NCI-H1436 (cell line): ENCODE measurements at places on chromosomes 7 and 10.

DNA sequence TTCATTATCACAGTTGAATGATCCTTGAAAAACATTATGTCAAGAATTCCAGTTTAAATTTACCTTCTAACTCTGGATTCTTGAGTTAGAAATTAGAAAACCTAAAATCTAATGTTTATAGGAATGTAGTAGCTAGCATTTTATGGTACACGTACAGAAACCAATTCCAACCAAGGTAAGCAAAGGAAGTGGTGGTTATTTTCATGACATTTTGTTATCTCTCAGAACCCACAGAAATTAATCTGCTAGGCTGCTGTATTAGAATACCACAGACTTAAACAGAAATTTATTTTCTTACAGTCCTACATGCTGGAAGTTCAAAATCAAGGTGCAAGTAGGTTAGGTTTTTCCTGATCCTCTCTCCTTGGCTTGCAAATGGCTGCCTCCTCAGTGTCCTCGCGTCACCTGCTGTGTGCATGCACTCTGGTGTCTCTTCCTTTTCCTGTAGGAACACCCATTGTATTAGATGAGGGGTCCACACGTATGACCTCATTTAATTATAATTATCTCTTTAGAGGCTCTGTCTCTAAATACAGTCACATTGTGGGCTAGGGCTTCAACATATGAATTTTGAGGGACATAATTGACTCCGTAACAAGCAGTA, 8.5 kb upstream of the CSTF2T start:
- DNase-seq = no peak

GRCh38 chr7:132435016-132435990, 141.0 kb downstream of the PLXNA4 start:
- no peak for DNase-seq

- no peak for DNase-seq
These were observed 129.1 kb downstream of the SUGCT start for GRCh38 chr7:40263752-40264390.

DNA sequence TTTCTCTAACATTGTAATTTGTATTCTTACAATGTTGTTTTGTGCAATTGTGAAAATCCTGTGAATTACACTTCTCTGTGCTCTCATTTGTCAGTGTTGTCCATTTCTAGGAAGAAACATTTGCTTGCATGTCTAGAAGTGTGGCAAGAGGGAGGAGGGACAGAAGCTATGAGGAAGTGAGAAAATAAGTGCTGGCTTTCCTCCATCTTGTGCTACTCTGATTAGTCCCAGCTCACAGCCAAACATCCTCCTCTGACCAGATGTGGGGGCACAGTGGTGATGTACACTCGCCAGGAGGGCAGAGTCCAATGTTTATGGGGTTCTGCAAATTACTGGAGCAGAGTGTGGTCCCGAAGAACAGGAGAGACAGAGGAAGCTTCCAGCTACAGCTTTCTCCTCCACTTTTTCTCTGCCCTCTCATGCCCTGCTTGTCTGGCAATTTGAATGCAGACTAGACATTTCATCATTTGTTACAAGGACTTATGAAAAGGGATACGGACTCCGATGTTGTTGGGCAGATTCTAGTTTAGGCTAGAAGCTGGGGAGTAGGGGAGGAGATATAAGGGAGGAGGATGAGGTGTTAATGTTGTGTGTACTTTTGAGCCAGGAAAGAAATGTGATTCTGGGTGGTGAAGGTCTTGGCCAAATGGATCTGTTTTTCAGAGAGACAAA, 131.0 kb upstream of the C1GALT1 start:
- DNase-seq = no peak

GRCh38 chr7:156021471-156021870, 209.2 kb upstream of the SHH start:
- no peak for DNase-seq

- DNase-seq = no peak
These were observed 1.6 kb downstream of the DPYSL4 start for GRCh38 chr10:132188331-132188730.

GRCh38 chr10:102113956-102114857, 6.0 kb downstream of the LDB1 start:
- no peak for DNase-seq

GRCh38 chr7:134826105-134826504, 46.7 kb downstream of the CALD1 start:
- DNase-seq = no peak

- no peak for DNase-seq
These were observed 19.4 kb downstream of the ZMIZ2 start for GRCh38 chr7:44767912-44768627.

- no peak for DNase-seq
These were observed 420.3 kb upstream of the AUTS2 start for GRCh38 chr7:69177941-69178494.

DNA sequence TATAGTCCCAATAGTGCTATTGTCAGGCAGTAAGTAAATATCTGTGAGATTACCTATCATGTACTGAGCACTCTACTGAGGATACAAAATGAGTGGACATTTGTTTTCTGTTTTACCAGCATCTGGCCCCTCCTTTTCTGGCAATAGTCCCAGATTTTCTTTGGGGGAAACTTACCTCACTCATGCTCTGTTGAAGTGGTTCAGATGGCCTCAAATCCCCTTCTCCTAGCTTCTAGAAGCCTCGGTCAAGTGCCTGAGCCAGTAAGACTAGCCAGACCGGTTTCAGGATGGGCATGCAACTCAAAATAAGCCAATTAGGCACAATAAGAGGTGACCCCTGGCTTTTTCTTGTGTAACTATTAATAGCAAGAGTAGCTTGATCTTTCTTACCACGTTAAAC, 19.7 kb downstream of the TRDMT1 start:
- no peak for DNase-seq

- DNase-seq = no peak
These were observed 141.5 kb downstream of the MTPAP start for GRCh38 chr10:30207485-30208052.

GRCh38 chr10:71740069-71740653, 20.6 kb upstream of the C10orf105 start:
- DNase-seq = no peak

DNA sequence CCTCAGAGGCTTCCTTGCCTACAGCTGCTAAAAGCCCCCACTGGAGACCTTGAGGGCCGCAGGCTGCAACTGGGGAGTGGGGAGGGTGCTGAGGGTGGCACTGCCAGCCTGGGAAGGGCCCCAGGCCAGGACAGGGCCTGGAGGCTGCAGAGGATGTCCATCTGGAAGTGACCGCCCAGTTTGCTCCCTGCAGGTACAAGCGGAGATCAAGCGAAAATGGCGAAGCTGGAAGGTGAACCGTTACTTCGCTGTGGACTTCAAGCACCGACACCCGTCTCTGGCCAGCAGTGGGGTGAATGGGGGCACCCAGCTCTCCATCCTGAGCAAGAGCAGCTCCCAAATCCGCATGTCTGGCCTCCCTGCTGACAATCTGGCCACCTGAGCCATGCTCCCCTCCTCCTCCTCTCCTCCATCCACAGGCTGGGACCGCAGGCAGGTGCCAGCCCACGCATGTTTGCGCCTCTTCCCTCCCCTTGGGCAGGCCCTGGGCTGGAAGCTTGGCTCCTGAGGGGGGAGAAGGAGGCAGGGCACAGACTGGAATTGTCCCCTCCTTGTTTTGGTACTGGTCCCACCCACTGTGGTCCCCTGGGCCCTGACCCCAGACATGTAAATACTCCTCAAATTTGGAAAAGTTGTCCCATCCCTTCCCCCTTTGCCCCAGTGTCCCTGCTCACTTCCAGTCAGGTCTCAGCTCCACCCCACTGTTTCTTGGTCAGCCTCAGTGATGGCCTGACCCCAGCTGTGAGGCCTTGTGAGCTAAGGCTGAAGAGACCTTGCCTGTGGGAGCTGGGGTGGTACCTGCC, 54.4 kb downstream of the ADCYAP1R1 start:
- DNase-seq = no peak

GRCh38 chr7:1181640-1182039, 21.6 kb upstream of the ZFAND2A start:
- DNase-seq = no peak

- no peak for DNase-seq
These were observed 82.5 kb downstream of the VWDE start for GRCh38 chr7:12320987-12321647.

DNA sequence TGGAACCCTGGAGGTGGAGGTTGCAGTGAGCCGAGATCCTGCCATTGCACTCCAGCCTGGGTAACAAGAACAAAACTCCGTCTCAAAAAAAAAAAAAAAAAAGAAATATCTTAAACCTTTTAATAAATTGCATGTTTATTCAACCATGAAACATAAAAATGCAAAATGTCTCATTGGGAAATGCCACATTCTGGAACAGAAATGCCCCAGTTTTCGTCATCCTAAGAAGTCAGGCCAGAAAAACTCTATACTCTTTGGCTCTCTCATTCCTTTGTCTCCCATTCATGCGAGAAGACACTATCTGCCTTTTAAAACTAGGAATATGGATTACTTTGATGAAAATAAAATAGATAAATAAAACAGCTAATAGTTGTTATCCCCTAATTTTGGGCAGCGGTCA, 21.5 kb upstream of the ABLIM1 start:
- no peak for DNase-seq

DNA sequence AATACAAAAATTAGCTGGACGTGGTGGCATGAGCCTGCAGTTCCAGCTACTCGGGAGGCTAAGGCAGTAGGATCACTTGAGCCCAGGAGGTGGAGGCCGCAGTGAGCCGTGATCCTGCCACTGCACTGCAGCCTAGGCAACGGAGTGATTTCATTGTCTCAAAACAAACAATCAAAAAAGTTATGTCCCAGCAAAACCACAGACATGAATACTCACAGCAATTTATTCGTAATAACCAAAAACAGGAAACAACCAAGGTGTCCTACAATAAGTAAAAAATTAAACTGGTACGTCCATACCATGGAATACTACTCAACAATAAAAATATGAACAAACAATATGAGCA, 11.6 kb upstream of the CYTH3 start:
- no peak for DNase-seq

- DNase-seq = peak; percentile 44
These were observed 88.2 kb downstream of the ELFN1 start for GRCh38 chr7:1758028-1758858.

GRCh38 chr7:34928052-34928451, 109.2 kb downstream of the DPY19L1 start:
- DNase-seq = no peak
